ENCODE measurements at places on chromosomes 2 and 18. TPM values are rescaled to one million over a fixed set of nuclear protein-coding genes. Genes with fewer than 3 reads are reported as not detected.

DNA sequence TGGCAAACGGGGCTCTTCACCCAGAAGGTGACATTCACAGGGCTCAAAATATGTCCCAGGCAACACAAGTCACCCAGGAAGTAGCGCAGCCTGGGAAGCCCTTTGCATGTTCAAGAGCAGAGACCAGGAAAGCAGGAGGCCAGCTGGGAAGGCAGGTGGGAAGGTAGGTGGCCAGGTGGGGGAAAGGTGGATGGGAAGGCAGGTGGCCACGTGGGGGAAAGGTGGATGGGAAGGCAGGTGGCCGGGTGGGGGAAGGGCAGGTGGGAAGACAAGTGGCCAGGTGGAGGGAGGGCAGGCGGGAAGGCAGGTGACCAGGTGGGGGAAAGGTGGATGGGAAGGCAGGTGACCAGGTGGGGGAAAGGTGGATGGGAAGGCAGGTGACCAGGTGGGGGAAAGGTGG is 102.7 kb downstream of the ZNF516 start:
- DNase-seq, result no peak

- no peak for DNase-seq
These were observed 11.1 kb downstream of the RTTN start for GRCh38 chr18:70194227-70194890.

The CBLN2 gene
- total RNA-seq, result not detected

DNA sequence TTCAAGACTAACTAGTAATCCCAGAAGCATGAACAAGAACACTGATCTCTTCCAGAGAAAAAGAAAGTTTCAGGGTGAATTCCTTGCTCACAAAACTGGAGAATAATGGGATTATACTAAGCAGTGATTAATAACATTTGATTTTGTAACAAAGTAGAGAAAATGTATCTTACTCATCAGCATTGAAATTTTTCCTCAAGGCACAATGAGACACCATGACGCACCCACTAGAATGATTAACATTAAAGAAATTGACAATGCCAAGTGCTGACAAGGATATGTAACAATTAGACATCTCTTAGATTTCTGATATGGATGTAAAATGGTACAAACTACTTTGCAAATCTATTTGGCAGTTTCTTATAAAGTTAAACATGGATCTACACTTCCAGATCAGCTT is 101.1 kb upstream of the EPHA4 start:
- DNase-seq, result no peak

- no peak for DNase-seq
These were observed 37.0 kb downstream of the NIFK start for GRCh38 chr2:121699421-121700333.

The ASPRV1 gene
- total RNA-seq, result 0.84 TPM

GRCh38 chr2:128374711-128375413 is 56.2 kb upstream of the HS6ST1 start:
- no peak for DNase-seq

DNA sequence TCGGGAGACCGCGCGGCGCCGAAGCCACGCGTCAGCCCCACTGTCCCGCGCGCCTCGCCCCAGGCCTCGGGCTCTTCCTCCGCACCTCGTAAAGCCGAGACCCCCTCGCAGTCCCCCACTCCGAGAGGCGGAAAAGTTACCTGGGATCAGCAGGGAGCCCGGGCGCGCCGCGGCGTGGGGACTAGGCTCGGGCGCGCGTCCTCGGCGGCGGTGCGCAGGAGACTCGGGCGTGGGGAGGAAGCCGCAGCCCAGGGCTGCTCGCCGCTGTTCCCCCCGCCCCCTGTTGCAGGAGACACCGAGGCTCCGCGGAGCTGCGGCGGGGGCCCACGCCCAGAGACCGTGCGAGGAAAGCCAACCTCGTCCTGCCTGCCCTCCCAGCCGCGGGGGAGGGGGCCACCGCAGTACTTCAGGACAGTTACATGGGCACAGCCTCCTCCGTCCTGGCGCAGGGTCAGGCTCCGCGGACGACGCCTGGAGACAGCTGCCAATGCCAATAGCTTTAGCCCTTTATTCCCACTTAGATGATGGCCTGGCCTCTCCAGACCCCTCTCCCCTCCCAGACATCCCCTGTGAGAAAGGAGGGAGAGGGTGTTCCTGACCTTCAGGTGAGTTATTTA is at the start of gene EPB41L3:
TSS of gene EPB41L3 (minus strand) at position 225 of the 617 bp plus-strand sequence. CDS start 54,814 bp downstream, outside the sequence.
- peak; percentile 70 for DNase-seq

The SNRNP27 gene
- total RNA-seq, result 57.6 TPM

The GPR45 gene
- total RNA-seq, result not detected

GRCh38 chr2:10740226-10740625 is 18.8 kb downstream of the ATP6V1C2 start:
- no peak for DNase-seq

The ZNF521 gene
- total RNA-seq, result 28.8 TPM

DNA sequence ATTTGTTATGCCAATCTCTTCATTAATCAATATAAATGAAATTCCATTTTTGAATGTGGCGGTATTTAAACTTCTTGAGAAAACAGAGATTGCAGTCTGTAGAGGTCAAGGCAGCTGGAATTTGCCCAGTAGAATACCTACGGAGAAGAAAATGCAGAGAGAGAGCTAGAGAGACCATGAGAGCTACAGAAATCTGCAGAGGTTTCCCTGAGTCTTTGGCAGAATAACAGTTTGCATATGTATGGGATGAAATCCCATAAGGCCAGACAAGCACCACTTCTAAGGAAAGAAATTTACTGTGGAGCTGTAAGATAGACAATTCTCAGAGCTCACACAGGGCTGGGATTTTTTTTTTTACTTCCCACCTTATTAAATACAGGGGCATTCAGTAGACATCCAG is 23.6 kb upstream of the TMEFF2 start:
- no peak for DNase-seq

GRCh38 chr2:181586569-181587081 is 70.3 kb downstream of the CERKL start:
- no peak for DNase-seq

- no peak for DNase-seq
These were observed 10.6 kb downstream of the PDE1A start for GRCh38 chr2:182416191-182416590.

DNA sequence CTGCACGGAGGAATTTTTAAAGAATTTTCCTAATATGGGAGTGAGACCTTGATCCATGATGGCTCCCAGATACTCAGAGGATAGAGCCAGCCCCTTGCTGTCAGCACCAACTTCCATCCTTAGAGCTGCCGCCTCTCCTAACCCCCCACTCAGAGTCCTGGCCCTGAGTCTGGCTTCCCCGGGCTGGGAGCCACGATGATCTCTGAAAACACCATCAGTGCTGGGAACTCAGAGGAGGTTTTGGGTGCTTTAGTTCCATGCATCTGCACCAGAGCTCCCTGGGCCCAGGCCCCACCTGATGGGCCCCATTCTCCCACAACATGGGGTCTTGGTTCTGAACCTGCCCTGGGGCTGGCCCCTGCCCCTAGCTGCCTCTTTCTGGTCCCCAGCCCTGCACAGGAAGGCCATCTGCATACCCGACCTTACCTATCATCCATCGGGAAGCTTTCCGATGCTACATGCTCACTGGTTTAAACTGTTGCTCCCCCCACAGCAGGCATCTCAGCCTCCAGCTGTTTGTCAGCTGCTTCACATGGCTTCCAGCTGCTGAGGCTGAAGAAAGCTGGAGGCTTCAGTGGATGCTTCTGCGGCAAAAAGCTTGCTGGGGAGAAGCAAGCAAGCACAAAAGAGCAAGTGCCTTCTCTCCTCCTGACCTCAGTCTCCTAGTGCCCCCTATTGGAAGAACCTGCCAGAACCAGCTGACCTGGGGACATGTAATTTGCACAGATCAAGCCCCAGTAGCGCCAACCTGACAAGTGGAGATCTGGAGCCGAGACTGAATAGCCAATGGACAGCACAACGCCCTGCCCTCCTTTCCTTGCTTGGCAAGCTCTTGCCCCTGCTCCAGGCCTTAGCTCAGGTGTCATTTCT is 24.2 kb upstream of the RHOB start:
- peak; percentile 68 for DNase-seq

GRCh38 chr2:7674606-7675005 is 757.4 kb downstream of the RNF144A start:
- DNase-seq, result no peak

DNA sequence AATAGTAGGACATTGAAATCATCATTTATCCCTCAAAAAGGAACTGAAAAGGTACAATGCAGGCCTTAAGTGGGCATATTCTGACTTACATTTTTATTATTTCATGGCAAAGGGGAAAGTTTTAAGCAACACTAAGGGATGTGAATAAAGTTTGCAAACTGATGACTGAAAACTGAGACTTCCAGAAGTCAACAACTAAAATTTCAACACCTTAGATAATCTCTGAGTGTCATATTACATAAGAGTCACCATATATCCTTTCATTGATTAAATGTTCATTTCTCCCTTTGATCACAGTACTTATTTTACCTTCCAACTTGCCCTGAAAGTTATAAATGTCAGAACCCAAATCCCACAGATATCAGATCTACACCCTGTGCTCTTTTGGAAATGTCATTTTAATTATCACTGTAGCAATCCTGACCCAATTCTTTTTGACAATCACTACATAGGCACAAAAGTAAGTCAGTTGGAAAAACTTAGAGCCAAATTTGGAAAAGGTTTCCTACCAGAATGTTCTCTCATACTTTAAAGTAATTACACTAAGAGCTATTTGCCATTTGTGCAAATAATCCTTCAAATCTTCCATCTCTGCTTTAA is 44.4 kb upstream of the RNU4ATAC start:
- no peak for DNase-seq

- no peak for DNase-seq
These were observed 639.1 kb upstream of the SLC39A10 start for GRCh38 chr2:195017890-195018289.

The LHCGR gene
- total RNA-seq, result 0.10 TPM

DNA sequence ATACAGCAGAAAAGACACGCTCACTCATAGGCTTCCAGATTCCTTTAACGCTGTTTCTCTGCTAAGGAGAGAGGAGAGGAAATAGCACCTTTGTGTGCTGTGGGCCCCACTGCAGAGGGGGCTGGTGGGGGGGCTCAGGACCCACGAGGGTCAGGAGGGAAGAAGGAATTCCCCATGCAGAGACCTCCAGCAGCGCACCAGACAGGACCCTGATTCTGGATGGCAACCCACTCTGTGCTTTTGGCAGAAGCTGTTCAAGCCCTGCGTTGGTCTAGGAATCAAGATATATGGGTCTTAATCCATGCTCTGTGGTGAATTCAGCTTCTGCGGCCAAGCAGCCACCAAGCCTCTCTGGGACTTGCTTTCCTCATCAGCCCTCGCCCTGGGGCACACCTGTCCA is 31.0 kb downstream of the MYCN start:
- no peak for DNase-seq

- no peak for DNase-seq
These were observed 42.7 kb downstream of the SOCS6 start for GRCh38 chr18:70331456-70332097.

The MOGAT1 gene
- total RNA-seq, result 0.25 TPM
